Activated B cell treated with CpG ODN at 0.5 μM for 24 hours (primary cell): ENCODE measurements at places on chromosomes 3 and 15.

GRCh38 chr3:81291586-81291985, 469.9 kb downstream of the GBE1 start:
- DNase-seq: no peak

DNA sequence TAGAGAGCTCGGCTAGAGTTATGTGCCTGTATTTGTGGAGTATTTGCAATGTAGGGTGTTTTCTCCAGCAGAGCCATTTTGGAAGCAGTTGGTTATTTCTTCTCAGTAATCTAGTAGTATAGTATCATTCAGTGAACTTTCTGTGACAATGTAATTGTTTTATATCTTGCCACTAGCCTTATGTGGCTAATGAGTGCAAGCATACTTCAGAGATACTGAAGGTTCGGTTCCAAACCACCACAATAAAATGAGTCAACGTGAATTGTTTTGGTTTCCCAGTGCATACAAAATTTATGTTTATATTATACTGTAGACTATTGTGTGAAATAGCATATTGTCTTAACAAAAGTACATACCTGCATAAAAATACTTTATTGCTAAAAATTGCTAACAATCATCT, 286.9 kb upstream of the TBL1XR1 start:
- DNase-seq: no peak

DNA sequence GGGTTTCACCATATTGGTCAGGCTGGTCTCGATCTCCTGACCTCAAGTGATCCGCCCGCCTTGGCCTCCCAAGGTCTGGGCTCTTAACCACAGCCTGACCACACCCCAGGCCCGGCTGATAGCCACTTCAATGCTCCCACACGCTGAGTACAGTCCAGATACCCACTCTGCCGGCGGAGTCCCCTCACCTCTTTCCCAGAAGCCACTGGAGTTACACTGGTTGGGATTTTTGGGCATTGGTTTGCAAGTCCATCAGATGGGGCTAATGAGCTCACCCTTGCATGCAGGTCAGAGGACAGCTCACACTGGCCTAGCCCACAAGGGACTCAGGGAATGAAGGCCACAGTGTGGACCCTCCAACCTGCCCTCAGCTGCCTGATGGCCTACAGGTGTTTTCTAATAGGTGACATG, 60.1 kb downstream of the IQSEC1 start:
- DNase-seq: no peak

- DNase-seq: no peak
These were observed 54.0 kb downstream of the FAM43A start for GRCh38 chr3:194739498-194740284.

DNA sequence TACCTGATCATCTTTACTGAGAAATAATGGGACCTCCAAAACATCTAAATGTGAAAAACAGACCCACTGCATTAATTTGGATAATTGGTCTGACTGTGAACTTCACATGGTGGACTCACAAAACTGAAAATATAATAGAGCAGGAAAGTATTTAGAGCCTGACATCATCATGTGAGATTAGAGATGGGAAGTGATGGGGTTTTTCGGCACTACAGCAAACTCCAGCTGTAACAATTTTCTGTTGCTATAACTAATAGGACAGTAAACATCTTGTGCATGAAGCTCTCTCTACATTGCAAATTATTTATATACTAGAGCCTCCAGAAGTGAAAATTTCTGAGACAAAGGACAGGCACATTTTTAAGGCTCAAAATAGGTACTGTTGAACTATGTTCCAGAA, 32.2 kb downstream of the VEPH1 start:
- no peak for DNase-seq
